ENCODE measurements at places on chromosomes 7 and 10.

DNA sequence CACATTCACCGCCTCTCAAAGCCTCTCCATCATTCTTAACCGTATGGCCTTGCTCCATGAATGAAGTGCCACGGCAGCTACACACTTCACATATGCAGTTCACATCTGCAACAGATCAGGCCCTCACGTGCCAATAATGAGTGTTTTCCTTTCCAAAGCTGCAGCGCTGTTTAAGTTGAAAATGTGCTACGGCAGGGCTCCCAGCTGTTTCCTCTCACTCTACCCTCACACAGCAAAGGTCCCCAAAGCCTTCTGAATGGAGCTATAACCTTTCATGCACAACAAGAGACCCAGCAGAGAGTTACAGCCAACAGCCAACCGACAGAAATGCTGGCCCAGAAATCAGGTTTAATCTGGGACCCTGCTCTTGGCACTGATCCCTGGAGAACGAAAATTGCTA, 236.1 kb downstream of the ELMO1 start:
- no peak for DNase-seq

DNA sequence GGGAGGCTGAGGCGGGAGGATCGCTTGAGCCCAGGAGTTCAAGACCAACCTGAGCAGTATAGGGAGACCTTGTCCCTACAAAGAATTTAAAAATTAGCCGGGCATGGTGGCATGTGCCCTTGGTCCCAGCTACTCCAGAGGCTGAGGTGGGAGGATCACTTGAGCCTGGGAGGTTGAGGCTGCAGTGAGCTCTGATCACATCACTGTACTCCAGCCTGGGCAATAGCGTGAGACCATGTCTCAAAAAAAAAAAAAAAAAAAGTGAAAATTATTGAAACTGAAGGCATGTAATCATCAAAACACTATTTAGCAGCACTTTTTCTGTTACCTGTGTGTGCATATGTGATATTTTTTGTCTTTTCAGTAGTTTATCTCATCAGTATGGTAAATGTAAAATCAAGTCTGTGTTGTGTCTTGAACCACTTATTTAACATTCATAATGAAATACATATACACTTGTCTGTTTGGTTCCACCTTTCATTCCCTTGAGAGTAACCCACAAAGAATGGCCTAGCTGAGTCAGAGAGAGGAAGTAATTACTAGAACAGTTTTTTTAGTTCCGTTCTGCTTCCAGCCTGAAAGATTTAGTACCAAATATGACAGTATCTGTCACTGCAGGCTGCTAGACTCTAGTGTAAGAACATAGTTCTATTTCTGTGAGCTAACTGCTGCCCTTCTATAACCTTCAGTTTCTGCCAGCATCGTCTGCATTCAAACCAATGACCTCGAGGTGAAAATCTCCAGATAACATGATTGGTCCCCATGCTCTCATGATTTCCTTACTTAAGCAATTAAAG, 68.6 kb downstream of the MMRN2 start:
- no peak for DNase-seq

DNA sequence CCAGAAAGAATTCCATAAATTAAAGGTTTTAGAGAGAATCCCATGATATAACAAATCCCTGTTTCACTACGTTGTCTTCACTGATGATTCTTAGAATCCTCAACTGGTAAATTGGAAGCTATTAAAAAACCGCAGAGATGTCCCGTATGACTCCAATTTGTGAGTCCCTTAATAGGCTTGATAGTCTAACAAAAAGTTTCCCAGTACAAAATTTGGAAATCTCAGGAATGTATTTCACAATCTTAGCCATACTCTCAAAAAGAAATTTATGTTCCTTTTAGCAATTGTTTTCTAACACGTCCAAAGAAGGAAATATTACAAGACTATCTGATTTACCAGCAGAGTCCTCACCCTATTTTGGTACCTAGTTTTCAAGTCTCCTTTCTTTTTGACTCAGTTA, 2.5 kb downstream of the TES start:
- no peak for DNase-seq

GRCh38 chr10:101902032-101902819, 58.6 kb upstream of the KCNIP2 start:
- peak; percentile 67 for DNase-seq

DNA sequence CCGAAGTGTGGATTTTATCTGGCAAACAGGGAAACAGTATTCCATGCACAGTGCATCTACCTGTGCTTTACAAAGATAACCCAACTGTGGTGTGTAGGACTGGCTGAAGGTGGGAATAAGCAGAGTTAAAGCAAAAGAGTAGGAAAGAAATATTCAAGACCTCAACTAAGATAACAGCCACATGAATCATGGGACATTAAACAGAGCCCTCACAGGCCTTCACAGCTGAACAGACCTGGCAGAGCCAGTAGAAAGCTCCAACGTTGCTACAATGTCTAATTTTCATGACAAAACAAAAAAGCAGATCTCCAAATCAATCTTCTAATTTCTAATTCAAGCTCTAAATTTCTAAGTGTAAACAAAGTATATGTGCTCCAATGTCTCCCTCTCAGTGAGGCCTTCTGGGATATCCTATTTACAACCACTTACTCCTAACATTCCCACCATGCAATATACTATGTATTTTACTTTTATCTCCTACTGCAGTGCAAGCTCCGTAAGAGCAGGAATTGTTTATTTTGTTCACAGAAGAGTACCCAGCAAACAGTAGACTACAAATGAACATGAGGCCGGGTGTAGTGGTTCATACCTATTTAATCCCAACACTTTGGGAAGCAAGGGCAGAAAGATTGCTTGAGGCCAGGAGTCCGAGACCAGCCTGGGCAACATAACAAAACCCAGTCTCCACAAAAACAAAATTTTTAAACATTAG, 63.5 kb downstream of the UBE2H start:
- peak; percentile 15 for DNase-seq

DNA sequence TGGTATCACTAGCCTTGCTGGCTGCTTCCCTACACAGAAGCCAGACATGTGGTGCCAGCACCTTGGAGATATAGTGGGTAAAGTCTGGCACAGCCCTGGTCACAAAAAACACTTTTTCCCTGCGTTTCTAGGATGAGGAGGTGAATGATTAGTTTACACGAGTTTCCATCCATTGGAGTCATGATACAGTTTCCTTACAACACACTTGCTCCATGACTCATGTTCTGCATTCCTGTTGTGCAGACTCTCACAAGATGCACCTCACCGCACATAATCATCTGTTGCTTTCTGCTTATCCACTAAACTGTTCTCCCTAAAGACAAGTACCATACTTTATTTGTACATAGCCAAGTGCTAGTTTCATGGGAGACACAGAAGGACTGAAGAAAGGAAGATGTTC, 747.1 kb upstream of the GALNT17 start:
- no peak for DNase-seq

DNA sequence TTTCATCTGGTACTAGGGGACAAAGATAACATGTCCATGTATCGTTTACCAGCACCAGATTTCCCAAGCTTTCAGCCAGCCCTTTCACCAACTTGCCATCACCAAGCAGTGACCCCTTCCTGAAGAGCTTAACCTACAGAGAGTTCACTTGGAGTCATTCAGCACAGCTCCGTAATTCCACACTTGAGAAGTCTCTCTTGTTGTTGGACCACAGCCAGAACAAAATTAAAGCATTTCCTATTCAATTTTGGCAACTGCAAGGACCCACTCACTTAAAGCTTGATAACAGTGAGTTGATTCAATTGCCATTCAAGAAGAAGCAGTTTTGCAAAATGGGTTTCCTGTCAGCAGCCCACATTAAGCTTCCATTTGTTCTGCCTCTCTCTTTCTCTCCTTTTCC, 88.5 kb upstream of the LRRTM3 start:
- DNase-seq, result no peak

DNA sequence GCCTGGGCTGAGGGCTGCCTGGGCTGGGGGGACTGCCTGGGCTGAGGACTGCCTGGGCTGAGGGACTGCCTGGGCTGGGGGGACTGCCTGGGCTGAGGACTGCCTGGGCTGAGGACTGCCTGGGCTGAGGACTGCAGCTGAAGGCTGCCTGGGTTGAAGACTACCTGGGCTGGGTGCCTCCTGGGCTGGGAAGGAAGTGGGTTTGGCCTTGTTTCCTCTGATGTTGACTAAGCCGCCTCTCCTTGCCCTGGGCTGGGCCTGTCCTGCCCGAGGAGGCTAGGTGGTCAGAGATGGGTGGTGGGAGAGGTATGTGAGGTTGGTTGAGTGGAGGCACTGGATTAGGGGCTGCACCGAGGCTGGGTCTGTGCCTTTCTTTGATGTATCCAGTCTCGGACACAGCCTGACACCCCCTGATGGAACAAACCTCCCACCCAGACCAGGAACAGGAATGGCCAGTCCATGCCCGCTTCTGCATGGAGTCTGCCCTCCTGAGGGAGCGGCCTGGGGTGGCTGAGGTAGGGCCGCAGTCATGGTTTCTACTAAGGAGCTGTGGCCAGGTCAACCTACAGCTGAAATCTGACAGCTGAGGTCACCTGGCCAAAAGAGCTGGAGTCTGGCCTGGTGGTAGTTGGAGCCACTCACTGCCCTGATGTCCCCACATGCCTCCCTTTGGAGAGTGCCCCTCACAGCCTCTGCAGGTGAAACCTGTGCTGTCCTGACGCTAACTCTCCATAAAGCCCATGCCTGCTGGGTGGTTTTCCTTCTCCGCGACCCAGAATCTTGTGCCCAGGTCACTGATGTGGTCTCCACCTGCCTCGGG, 22.3 kb downstream of the SCART1 start:
- no peak for DNase-seq

DNA sequence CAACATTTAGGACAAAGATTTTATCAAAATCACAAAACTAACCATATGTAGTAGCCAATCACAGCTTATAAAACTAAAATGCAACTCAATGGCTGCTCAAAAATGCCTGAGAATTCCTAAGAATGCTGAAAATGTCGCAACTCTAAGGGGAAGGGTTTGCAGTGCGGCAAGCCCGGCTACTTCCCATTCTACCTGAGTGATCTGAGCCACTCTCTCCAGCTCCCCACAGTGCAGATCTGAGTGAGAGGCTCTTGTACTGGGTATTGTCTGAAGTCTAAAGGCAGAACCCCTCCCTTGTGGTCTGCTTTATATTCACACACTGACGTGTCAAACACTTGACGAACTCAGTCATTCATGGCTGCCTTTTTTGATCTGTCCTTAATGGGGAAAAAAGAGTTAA, 28.9 kb downstream of the RAB11FIP2 start:
- DNase-seq, result peak; percentile 53

DNA sequence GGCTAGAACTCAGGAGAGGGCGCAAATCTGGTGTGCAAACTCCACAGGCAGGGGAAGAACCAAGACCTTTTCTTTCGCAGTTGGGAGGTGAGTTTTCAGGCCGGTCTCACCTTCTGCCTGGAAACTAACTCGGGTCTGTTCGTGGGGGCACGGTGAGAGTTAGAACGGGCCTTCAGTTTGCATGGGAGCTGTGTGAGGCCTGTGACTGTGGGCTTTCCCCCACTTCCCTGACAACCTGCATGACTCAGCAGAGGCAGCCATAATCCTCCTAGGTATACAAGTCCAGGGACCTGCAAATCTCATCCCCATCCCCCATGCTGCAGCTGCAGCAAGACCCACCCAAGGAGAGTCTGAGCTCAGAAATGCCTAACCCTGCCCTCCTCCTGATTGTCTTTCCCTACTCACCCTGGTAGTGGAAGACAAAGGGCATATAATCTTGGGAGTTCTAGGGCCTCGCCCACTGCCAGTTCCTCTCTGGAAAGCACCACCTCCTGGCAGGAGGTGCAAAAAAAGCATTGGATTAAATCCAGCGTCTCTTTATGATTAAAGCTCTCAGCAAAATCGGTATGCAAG, 194.9 kb upstream of the ETV1 start:
- DNase-seq, result no peak

- DNase-seq, result no peak
Measured at GRCh38 chr7:43479042-43479441, 103.9 kb upstream of the STK17A start.

GRCh38 chr10:30553626-30554439, 75.7 kb downstream of the LYZL2 start:
- no peak for DNase-seq

GRCh38 chr7:86949052-86949778, 110.2 kb downstream of the ELAPOR2 start:
- no peak for DNase-seq

DNA sequence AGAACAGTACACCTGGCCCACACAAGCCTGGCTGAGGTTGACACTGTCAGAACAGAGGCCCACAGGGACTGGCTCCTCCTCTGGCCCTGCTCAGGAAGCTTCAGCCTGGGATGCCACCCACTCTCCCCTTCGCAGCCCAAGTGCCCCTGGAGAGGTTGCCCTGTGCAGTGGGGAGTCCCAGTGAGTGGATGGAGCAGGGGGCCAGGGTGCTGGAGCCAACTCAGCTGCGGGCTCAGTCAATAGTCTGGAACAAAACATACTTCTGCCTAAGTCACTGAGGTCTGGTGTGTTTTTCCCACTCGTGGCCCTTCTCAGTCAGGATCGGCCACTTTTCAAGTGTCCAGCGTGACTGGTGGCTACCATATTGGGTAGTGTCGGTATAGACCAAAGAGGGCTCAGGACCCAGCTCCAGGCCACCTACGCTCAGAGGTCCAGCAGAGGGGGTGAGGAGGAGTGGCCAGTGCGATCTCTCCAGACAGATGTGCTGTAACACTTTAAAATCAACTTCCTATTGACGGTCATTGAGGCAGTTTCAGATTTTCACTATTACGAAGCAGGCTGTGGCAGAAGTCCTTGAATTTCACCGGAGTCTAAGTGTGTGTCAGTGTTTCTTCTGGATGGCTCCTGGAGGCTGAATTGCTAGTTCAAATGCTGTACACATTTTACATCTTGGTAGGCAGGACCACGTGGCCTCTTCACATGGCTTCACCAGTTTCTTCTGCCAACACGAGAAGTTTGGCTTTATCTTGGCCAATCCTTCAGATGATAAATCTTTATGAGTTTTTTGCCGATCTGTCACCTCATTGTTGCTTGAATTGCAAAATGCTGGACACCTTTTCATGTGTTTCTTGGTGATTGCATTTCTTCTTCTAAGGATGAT, 994 bp upstream of the GCK start:
- peak; percentile 33 for DNase-seq

- DNase-seq, result no peak
Measured at GRCh38 chr7:70306173-70306572, 707.9 kb downstream of the AUTS2 start.

GRCh38 chr10:48802611-48803071, 118.0 kb downstream of the WDFY4 start:
- no peak for DNase-seq

GRCh38 chr10:30127120-30127541, 67.7 kb upstream of the JCAD start:
- DNase-seq, result no peak

DNA sequence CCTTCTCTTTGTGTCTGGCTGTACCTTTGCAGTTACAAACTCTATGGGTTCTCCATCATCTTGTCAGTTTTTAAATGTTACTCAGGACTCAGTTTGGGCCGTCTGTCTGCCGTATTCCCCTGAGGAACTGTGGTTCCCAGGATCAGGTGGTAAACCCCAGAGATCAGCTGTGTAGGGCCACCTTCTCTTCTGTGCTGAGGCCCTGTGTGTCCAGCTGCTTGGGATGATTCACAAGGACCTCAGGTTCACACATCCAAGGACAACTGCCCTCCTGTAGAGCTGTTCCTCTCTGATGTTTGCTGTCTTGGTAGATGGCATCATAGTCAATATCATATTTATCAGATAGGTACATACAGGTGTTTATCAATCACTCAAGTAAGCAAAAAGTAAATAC, 24.5 kb downstream of the CUL1 start:
- no peak for DNase-seq
